ENCODE measurements at places on chromosomes 3 and 15.

GRCh38 chr3:86794361-86795065 is 196.4 kb downstream of the VGLL3 start:
- DNase-seq: no peak

- no peak for DNase-seq
Measured at GRCh38 chr3:57919987-57920386, 88.2 kb upstream of the FLNB start.

DNA sequence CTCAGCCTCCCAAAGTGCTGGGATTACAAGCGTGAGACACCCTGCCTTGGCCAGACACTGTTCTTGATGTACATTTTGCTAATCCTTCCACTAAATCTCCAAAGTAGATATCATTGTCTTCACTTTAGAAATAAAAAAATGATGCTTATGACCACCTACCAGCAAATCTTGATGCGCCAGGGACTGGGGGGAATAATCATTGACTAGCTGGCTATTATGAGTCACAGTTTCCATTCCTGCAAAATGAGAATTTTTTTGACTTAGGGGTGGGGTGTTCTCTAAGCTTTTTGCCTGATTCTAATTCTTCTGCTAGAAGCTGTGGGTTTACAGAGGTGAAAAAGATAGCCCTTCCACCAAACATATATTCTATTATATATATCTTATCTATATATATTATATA is 17.1 kb upstream of the RFC4 start:
- DNase-seq: no peak

- no peak for DNase-seq
Measured at GRCh38 chr15:95615436-95615835, 715.1 kb upstream of the NR2F2 start.
